Peyer's patch (tissue), 4 donors: ENCODE measurements at places on chromosomes 6 and 20. TPM values are rescaled to one million over a fixed set of nuclear protein-coding genes. Genes with fewer than 3 reads are reported as not detected.

Gene BPIFB1
- not detected for total RNA-seq

Gene DLK2
- not detected for total RNA-seq

Gene MAP7
- 35.8 TPM for total RNA-seq

Gene HDDC2
- total RNA-seq, result 19.9 TPM

Gene FAM162B
- total RNA-seq, result not detected

Gene RIPPLY2
- not detected for total RNA-seq

DNA sequence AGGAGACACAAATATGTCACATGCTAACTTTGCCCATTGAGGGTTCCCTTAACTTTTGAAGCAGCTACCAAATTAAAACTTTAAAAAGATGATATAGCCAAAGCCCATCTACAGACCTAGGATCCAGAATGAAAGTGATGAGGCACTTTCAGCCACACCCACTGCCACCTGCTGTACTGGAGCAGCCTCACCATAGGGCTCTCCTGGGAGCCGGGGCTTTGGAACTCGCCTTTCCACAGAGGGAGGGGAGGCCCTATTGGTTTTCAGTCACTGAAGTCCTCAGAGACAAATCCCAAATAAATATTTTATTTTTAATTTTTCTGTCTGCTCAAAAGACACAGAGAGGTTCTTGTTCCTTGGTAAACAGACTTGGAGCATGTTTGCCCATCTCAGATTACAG is 238.1 kb upstream of the TAB2 start:
- no peaks in the 10 kb centered on the region for H3K4me1 ChIP-seq
- H3K36me3 ChIP-seq, result no peaks in the 10 kb centered on the region
- no peak for DNase-seq
- H3K4me3 ChIP-seq, result no peak overlapping the region
- H3K27ac ChIP-seq, result no peak overlapping the region

- no peak for DNase-seq
- no peaks in the 10 kb centered on the region for H3K4me1 ChIP-seq
- peaks cover 67% of the 10 kb centered on the region for H3K36me3 ChIP-seq
- no peak overlapping the region for H3K27ac ChIP-seq
Measured at GRCh38 chr6:56529594-56530191, 113.0 kb downstream of the DST start.

DNA sequence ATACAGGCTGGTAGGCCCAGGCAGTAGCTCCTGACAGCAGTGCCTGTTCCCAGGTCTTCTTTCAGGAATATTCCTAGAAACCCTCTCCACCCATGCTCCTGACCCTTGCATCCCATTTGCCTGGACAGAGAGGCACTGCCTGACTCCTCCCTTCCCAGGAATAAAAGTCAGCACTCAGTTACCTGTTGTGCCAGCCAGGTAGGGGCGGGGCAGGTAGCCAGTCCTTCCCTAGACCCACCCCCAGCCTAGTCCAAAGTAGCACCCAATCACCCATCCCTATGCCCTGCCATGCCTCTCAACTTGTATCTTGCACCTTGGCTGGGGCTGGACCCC is 129.9 kb downstream of the MRPL14 start:
- DNase-seq, result peak; percentile 65
- no peaks in the 10 kb centered on the region for H3K27me3 ChIP-seq
- no peaks in the 10 kb centered on the region for H3K4me1 ChIP-seq
- no peak overlapping the region for H3K4me3 ChIP-seq

GRCh38 chr20:49384437-49385434 is 97.7 kb downstream of the KCNB1 start:
- H3K4me3 ChIP-seq, result no peak overlapping the region
- H3K36me3 ChIP-seq, result no peaks in the 10 kb centered on the region
- H3K27ac ChIP-seq, result no peak overlapping the region
- H3K27me3 ChIP-seq, result no peaks in the 10 kb centered on the region

DNA sequence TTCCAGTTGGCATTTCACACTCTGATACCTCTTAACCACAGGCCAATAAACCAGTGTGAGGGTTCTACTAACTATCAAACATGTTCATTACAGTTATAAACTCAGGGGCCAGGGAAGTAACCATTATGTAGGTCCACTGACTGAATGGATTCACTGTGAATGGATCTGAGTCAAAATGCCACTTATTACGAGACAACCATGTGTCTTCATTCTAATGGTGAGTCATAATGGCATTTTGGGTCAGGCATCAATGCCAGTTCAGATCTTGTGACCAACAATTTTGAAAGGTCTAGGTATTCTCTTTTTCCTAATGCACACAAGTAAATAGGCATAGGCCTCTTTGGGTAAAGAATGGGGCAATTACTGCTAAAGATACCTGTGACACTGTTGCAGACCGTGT is 112.2 kb upstream of the HEY2 start:
- H3K27ac ChIP-seq, result no peak overlapping the region
- H3K4me1 ChIP-seq, result no peaks in the 10 kb centered on the region
- H3K27me3 ChIP-seq, result no peaks in the 10 kb centered on the region
- H3K36me3 ChIP-seq, result no peaks in the 10 kb centered on the region
- H3K4me3 ChIP-seq, result no peak overlapping the region

DNA sequence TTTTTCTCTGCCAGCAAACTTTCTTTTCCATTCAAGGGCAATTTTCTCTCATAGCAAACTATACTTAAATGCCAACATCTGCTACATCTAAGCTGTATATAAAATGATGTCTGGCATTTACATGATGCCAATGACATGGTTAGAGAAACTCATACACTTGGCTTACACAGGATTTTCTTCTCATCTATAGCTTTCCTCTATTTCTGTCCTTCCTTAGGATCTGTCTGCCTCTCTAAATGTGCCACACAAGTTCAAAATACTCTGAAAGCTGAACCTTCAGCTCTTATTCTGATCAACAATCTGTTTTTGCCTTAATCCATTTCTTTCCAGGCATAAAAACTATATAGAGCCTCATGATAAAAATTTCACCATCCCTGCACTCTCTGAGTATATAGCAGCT is 290.9 kb upstream of the RNF217 start:
- H3K27ac ChIP-seq, result no peak overlapping the region
- no peak for DNase-seq
- no peaks in the 10 kb centered on the region for H3K27me3 ChIP-seq
- no peaks in the 10 kb centered on the region for H3K4me1 ChIP-seq

GRCh38 chr6:138722425-138723371 is 50.9 kb upstream of the CCDC28A start:
- H3K4me1 ChIP-seq, result peaks cover 3% of the 10 kb centered on the region
- no peaks in the 10 kb centered on the region for H3K36me3 ChIP-seq
- H3K4me3 ChIP-seq, result no peak overlapping the region
- H3K27ac ChIP-seq, result no peak overlapping the region
- H3K27me3 ChIP-seq, result no peaks in the 10 kb centered on the region
- no peak for DNase-seq

- H3K4me3 ChIP-seq, result no peak overlapping the region
- no peaks in the 10 kb centered on the region for H3K27me3 ChIP-seq
- no peaks in the 10 kb centered on the region for H3K36me3 ChIP-seq
- H3K27ac ChIP-seq, result peak overlapping the region; percentile 59
Measured at GRCh38 chr6:14921170-14921569, 324.7 kb upstream of the JARID2 start.

DNA sequence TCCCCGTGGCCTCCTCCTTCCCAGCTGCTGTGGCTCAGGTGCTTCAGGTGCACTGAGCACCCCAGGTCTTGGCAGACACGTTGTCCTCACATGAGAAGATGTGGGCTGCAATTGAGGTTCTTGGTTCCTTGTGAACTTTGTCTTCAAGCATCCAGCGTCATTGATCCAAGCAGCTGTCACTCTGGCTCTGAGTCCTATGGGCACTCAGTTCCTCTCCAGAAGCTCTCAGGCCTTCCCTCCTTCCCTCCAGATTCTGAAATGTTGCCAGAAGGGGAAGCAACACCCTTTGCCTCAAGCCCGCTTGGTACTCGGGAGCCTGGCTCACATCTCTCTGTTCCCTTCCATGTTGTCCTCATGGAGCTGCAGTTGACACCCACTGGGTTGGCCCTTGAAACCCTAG is 8.4 kb upstream of the MRGBP start:
- H3K4me3 ChIP-seq, result no peak overlapping the region
- no peak for DNase-seq
- no peak overlapping the region for H3K27ac ChIP-seq

DNA sequence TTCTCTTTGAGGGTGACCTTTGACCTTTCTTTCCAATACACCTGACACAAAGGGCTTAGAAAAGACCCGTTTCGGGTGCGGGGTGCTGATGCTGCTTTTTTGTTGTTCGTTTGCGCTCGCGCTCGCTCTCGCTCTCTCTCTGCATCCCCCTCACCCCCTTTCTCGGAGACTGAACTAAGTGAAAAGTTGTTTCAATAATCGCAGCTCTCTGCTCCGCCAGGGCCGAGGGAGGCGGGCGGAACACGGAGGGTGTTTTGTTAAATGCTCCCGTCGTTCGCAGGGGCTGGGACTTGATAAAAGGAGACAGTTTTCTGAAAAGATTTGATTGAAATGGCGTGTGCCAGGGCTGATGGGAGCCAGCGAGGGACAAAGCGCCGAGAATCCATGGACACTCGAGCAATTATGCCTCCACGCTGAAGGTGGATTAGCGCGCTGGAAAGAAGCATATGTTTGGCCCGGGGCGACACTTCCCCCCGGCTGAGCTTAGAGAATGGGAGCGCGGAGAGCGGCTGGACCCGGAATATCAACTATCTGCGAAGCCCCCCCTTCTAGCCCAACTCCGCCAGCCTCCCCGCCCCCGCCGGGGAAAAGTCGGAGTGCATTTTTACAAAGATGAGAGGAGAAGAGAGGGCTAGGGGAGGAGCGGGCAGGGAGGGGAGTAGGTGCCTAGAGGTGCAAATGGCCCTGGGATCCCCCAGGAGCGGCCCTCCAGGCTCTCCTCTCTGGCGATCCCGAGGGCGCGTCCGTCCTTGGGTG is 25.0 kb downstream of the TFAP2A start:
- no peaks in the 10 kb centered on the region for H3K27me3 ChIP-seq
- H3K4me3 ChIP-seq, result no peak overlapping the region
- peaks cover 1% of the 10 kb centered on the region for H3K4me1 ChIP-seq
- H3K36me3 ChIP-seq, result no peaks in the 10 kb centered on the region
- no peak overlapping the region for H3K27ac ChIP-seq

- DNase-seq, result no peak
- H3K27ac ChIP-seq, result no peak overlapping the region
- no peak overlapping the region for H3K4me3 ChIP-seq
- H3K36me3 ChIP-seq, result peaks cover 12% of the 10 kb centered on the region
- no peaks in the 10 kb centered on the region for H3K27me3 ChIP-seq
Measured at GRCh38 chr20:36175016-36175415, 20.5 kb downstream of the EPB41L1 start.

- DNase-seq, result peak; percentile 83
- H3K4me1 ChIP-seq, result peaks cover 28% of the 10 kb centered on the region
- no peak overlapping the region for H3K4me3 ChIP-seq
- no peaks in the 10 kb centered on the region for H3K27me3 ChIP-seq
Measured at GRCh38 chr20:62822788-62823651, 6.2 kb downstream of the COL9A3 start.

- no peaks in the 10 kb centered on the region for H3K27me3 ChIP-seq
- no peak overlapping the region for H3K27ac ChIP-seq
- peaks cover 21% of the 10 kb centered on the region for H3K4me1 ChIP-seq
- no peaks in the 10 kb centered on the region for H3K36me3 ChIP-seq
Measured at GRCh38 chr6:3340358-3340802, 81.6 kb downstream of the PSMG4 start.

GRCh38 chr20:52035977-52036376 is 155.6 kb downstream of the ZFP64 start:
- peaks cover 13% of the 10 kb centered on the region for H3K4me1 ChIP-seq
- H3K27me3 ChIP-seq, result no peaks in the 10 kb centered on the region
- H3K36me3 ChIP-seq, result no peaks in the 10 kb centered on the region
- no peak overlapping the region for H3K4me3 ChIP-seq
- H3K27ac ChIP-seq, result no peak overlapping the region

- H3K27ac ChIP-seq, result peak overlapping the region; percentile 94
- H3K27me3 ChIP-seq, result no peaks in the 10 kb centered on the region
- H3K4me3 ChIP-seq, result peak overlapping the region; percentile 79
- no peaks in the 10 kb centered on the region for H3K4me1 ChIP-seq
- DNase-seq, result peak; percentile 74
Measured at GRCh38 chr6:149862922-149863697, 1.0 kb downstream of the LRP11 start.

DNA sequence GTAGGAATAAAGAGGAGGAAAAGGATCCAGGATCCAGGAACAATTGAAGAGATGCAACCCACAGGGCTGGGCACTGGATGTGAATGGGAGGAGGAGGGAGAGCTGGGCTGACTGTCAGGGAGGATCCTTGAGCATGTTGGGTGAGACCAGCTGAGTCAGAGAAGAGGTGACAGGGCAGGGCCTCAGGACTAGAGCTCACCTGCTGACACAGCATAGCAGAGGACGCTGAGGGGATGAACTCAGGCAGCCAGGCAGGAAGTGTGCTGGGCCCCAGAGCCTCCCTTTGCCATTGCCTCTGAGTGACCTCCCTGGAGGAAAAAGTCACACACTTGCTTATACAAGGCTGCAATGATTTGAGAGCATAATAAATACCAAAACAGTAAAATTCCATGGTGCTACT is 72.3 kb downstream of the ZNF133 start:
- no peaks in the 10 kb centered on the region for H3K36me3 ChIP-seq
- DNase-seq, result no peak
- H3K27me3 ChIP-seq, result no peaks in the 10 kb centered on the region
- H3K4me1 ChIP-seq, result no peaks in the 10 kb centered on the region

DNA sequence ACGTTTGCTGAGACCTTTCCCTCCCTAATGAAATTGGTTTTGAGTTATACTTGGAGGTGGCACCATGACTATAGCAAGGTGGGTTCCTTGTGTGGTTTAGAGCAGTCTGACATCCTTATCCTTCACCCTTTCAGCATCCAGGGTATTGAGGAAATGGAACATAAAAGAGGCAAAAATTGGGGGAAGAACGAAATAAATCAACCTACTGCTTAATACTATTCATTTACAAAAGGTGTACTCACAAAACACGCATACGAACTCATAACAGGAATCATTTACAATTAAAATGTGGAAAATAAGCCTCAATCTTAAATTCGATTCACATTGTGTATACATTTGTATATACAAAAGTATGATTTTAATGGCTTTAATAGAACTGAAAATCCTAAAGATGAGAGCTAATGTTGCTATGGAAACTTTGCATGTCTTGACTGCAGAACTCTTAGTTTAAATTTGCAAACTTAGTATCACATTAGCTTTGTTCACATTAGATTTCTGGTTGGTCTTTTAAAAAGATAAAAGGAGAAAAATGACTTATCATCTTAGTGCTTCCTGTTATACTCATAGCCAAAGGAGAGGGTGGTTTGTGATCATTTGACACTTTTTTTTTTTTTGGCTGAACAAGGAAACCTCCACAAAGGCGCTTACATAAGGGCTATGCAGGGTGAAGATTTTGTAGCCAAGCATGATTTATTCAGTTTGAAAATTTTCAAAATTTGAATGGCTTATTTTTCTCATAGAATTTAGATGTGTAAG is 76.1 kb upstream of the ATXN1 start:
- no peak overlapping the region for H3K4me3 ChIP-seq
- H3K4me1 ChIP-seq, result no peaks in the 10 kb centered on the region
- no peaks in the 10 kb centered on the region for H3K36me3 ChIP-seq
- H3K27me3 ChIP-seq, result no peaks in the 10 kb centered on the region
